Activated CD4-positive, alpha-beta T cell treated with anti-CD3 and anti-CD28 coated beads, Interleukin-2, amount 50 U/mL, for 48 hours (primary cell): ENCODE measurements at places on chromosomes 5 and 9.
A peak's percentile ranks its signal among the peaks of the same experiment; 100 is the strongest.

DNA sequence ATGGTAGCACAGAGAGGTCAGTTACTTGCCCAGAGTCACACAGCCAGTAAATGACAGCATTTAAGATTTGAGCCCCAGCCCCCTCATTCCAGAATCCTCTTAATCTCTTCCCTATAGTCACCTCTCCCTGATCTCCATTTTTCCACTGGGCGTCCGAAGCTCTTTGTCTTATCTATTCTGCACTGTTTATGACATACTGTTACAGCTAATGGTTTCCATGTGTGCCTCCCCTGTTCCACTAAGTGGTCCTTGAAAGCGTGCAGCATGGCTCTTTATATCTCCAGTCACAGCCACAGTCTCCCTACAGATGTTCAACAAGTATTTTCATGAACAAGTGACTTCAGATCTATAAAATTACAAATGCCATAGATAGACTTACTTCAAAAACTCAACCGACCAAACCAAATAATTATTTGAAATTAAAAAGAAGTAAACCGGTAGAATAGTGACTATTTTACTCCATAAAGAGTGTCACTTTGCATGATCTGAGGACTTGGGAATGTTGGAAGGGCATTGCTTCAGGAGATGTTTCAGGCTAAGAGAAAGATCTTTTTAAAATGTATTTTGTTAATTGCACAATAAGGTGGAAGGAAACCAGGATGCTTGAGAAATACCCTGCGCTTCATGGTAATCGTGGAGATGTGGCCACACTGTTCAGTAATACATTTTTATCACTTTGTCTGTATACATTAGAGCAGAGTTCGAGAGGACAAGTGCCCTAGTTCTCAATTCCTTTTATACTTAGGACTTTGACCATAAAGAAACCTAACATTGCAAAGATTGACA is 237.2 kb downstream of the FBXL7 start:
- no peak for DNase-seq

GRCh38 chr5:173326501-173326960 is 1.7 kb downstream of the STC2 start:
- DNase-seq, result no peak

DNA sequence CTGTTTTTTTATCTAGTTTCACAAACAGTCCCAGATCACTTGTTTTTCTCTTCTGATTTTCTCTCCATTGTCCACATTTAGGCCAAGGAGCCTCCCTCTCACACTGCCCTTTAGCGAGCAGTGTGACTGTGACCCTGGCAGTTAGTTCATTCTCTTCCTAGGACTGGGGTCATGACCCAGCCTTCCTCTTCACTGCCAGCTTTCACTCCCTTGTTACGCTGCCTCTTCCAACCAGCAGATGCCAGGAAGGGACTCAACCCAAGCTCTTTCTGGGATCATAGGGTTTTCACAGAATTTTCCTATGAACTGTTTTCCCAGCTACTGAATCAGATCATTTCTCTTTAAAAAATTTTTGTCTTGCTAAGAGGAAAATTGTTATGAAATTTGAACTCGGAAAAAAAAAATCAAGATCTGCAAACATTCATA is 70.9 kb downstream of the LMNB1 start:
- DNase-seq, result no peak

DNA sequence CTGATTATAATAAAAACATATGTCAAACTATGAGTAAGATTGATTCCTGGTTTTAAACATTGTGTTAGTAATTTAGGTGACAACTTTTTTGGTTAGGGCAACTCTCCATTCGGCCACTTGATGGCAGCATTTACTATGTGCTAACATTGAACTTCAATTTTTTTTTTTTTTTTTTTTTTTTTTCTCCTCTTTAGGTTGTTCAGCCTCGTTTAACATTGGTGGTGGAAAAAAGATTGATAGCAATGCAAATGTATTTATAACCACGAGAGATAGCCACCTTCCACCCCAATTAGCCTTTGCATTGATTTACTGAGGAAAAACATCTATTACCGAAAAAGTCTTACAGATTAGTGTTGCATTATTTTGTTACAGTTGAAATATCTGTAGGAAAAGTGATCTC is 159.1 kb downstream of the CSNK1G3 start:
- DNase-seq, result peak; percentile 51

GRCh38 chr9:80326105-80326504 is 754.3 kb downstream of the TLE4 start:
- no peak for DNase-seq

DNA sequence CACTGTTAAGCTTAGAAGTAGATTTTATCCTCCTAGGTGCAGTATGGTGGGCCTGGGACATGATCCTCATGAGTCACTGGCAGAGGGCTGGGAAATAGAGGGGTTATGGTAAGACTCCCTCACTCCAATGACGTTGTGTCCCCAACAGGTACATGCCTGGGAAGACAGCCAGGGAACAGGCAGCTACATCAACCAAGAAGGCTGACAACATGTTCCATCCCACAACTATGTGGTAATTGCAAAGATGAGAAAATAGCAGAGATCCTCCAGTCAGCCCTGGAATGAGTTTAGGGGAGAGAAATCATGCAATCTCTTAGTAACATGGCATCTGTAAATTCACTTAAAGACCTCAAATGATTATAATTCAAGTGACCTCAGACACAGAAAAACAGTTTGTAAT is 114.4 kb upstream of the LIFR start:
- DNase-seq, result no peak

DNA sequence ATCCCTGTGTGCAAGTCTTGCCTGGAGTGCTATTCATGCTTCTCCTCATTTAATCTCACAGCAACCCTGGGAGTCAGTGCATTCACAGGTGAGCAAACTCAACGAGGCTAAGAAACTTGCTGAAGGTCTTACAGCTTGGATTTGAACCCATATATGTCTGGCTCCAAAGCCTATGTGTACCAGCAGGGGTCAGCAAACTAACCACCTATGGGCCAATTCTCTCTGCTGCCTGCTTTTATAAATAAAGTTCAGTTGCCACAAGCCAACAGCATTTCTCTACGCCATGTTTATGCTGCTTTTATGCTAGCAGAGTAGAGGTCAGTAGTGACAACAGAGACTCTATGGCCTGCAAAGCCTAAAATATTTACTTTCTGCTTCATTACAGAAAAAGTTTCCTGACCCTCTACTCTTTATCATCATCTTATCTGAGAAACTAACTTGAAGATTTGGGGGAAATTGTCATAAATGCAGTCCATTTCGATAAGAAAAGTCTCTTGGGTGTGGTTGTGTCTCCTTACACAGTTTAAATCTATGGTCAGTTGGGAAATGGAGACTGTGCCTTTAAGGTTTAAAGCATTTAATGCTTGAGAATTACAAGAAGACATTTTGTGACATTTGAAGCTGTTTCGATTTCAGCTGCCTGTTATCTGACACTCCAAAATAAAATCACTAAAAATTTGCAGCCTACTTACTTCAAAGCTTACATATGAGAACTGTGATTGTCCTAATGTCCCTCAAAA is 137.7 kb downstream of the PRELID2 start:
- DNase-seq, result peak; percentile 2

DNA sequence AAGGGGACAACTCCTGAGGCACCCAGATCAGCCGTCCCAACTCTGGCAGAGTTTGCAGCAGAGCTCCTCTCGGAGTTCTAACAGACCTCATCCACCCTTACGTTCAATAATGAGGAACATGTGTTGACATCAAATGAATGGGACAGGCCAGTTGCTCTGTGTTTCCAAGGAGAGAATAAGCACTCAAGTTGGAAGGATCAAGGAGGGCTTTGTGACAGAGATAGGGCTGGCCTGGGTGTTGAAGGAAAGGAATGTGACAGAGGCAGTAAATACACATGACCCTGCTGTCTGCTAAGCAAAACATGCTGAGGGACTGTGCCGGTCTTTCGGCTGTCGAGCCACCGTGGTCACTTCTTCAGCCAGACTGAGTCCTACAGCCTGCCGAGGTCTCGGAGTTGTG is 48.2 kb downstream of the GPR107 start:
- DNase-seq, result no peak

DNA sequence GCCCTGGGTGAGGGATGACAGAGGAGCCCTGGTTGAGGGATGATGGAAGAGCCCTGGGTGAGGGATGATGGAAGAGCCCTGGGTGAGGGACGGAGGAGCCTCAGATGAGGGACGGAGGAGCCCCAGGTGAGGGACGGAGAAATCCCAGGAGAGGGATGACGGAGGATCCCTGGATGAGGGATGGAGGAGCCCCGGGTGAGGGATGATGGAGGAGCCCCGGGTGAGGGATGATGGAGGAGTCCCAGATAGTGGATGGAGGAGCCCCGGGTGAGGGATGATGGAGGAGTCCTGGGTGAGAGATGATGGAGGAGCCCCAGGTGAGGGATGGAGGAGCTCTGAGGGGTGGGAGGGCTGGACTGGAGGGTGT is 10.9 kb downstream of the PHF2 start:
- DNase-seq, result no peak

DNA sequence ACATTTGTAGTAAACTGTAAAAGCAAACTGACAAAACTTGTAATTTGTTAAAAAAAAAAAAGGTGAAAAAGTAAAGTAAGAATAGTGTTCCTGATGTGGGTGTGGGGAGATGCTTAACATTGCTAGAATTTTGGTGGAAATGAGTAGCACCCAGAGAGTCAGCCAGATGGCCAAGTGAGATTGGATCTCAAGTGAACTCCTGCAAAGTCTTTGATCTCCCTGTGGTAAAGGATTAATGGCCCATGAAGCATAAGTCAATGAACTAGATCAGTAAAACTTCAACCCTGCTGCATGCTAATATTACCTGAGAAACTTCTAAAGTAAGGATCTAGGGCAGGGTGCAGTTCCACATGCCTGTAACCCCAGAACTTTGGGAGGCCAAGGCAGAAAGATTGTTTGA is 19.0 kb upstream of the FAM169A start:
- no peak for DNase-seq
